ENCODE measurements at places on chromosomes 11 and 22.
A peak's percentile ranks its signal among the peaks of the same experiment; 100 is the strongest.

DNA sequence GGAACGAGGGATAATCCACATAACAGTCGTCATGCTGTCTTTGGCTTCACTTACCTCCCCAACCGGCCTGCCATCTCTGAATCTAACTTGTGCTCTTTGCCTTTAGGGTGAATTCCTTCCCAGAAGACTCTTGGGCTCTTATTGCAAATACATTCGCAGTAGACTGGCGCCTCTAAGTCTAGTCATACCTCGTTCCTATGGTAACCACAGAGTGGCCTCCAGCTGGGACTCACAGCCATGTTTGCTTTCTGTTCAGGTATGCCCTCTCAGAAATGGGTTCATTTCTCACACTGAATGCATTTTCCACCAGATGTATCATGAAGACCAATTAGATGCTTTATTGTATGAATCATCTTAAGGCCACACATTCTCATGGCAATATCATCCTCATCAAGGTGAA is 112.7 kb downstream of the FAR1 start:
- no peak for DNase-seq

DNA sequence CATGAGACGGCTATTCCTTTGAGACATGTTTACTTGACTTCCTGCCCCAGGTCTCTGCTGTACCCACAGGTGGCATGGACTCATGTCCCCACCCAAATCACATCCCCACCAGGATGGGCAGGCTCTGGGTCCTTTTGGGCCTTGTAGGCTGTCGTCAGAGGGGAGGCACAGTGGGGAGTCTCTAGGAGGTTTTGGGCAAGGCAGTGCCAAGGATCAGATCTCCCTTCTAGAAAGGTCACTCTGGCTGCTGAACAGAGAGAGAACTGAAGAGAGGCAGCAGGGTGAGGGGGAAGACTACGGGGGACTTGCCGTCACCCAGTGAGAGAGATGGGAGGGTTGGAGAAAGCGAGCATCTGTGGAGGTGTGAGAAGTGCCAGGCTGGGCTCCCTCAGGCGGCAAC is 4.6 kb upstream of the KCNQ1OT1 start:
- no peak for DNase-seq

- DNase-seq = no peak
Measured at GRCh38 chr11:85828640-85828978, 17.7 kb upstream of the SYTL2 start.

- no peak for DNase-seq
Measured at GRCh38 chr11:9972989-9973388, 309.1 kb downstream of the SWAP70 start.

DNA sequence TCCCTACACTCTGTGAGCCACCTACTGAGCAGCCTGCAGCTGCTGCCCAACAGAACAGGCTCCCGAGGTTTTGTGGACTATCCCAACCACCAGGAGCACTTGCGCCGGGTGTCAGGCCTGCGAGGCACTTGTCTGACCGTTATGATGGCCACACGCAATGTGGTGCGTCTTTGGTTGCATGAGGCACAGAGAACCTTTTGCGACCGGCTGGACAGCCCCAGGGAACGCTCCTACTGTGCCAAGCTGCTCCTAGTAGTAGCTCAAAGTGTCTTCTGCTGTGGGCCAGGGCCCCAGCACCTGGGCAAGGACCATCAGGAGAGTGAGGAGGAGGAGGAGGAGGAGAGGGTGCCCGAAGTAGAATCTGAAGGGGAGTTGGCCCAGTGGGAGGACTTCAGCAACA is 46.4 kb downstream of the RRP8 start:
- DNase-seq = no peak

DNA sequence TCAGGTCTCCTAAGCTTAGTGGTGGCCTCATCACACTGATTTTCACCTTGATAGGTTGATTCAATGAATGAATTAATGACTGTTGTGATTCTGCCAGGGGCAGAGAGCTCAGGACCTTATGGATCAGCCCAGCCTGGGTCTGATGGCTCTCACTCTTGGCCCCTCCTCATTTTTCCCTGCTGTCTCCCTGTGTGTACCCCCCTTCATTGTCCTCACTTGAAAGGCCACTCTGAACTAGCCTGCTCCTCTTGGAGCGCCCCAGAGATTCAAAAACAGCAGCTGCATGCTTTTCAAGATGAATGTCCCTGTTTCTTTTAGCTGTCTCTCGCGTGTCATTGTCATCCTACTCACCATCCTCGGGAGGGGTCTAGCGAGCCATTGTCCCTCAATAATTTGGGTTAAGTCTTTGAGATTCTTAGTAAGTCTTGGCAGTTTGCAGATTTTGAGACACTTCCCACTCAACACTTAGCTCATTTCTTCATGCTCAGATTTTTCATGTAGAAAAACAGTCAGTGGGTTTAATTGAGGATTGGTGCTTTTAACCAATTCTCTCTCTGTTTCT is 42.5 kb upstream of the MICAL2 start:
- DNase-seq = no peak

DNA sequence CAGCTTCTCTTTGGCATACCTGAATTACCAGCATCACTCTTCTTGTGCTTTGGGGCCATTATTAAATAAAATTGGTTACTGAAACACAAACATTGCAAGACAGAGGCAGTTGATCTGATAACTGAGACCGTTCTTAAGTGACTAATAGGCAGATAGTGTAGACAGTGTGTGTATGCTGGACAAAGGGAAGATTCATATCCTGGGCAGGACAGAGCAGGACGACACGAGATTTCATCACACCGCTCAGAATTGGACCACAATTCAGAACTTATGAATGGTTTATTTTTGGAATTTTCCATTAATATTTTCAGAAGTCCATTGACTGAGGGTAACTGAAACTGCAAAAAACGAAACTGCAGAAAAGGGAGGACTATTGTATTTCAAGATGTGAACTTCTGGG is 68.6 kb downstream of the LDLRAD3 start:
- DNase-seq = no peak

GRCh38 chr22:47690166-47690565 is 927.7 kb downstream of the TBC1D22A start:
- DNase-seq = no peak

DNA sequence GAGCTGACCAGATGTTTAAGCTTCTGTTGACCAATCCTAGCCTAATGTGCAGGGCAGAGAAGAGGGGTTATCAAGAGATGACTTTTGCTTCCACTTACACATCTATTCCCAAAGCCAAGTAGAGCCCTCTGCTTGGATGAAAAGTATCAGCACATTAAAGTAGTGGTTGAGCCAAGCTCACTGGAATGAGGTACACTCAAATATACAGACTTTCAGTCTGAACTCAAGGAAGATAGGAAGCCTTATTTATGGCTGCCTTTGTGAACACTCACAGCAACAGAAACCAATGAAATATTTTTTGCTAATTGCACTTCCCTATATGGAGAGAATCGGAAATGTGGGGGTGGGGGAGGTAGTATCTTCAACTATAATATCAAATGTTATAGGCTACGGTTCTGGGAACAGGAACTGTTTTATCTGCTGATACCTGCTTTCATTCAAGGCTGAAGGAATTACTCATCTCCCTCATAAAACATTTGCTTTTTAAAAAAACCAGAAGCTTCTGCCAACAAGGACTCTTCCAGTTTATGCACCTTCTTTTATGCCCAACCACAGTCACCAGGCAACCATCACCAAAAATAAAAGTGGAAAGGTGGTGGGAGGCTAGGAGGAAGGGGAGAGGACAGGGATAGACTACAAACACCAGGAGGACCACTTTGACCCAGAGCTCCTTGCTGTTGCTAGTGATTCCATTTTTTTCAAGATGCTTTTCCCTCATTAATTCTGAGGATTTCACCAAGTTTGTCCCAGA is 91.2 kb downstream of the CLPB start:
- no peak for DNase-seq

- DNase-seq = no peak
Measured at GRCh38 chr11:17471501-17471900, 5.1 kb downstream of the ABCC8 start.

GRCh38 chr11:299081-299891 is at the start of gene IFITM5:
IFITM5 (minus strand) TSS chr11:299526; CDS start chr11:299490, 36 bp downstream.
- DNase-seq = no peak

GRCh38 chr22:22237521-22237920 is 7.1 kb upstream of the VPREB1 start:
- no peak for DNase-seq

- DNase-seq = no peak
Measured at GRCh38 chr11:65445604-65446445, 23.2 kb downstream of the NEAT1 start.

- DNase-seq = no peak
Measured at GRCh38 chr11:132472411-132473172, 1059.7 kb downstream of the OPCML start.

GRCh38 chr11:67572747-67573419 is 10.7 kb upstream of the GSTP1 start:
- DNase-seq = no peak

- DNase-seq = no peak
Measured at GRCh38 chr22:30029512-30029911, 50.8 kb upstream of the HORMAD2 start.

DNA sequence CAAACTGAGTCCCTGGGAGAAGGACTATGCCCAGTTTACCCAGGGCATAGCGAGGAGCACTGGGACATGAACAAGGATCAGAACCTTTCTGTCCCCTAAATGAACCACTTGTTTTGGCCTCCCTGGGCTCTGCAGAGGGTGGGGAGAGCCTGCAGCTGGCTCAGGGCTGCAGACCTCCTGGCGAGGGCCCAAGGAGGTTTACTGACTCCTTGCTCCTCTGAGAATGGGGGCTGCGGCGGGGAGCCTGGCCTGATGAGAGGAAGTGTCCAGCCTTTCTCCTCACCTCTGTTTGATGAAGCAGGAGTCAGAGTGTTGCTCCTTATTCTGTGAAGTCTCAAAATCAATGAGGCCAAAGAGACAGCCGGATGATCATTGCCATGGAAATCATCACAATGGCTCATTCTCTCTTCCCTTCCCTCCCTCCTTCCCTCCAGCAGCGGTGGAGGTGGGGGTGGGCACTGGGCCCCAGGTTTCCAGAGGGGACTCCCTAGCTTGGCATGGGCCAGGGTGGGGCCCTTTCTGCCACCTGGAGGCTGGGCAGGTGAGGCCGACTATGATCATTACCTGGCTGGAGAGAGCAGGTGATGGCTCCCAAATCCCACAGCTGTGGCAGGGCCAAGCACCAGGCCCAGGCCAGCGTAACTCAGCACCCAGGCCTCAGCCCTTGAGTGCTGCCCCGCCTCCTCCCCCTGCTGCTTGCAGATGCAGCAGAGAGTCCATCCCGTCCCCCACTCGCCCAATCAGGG is 169.7 kb downstream of the CEP164 start:
- DNase-seq = no peak

DNA sequence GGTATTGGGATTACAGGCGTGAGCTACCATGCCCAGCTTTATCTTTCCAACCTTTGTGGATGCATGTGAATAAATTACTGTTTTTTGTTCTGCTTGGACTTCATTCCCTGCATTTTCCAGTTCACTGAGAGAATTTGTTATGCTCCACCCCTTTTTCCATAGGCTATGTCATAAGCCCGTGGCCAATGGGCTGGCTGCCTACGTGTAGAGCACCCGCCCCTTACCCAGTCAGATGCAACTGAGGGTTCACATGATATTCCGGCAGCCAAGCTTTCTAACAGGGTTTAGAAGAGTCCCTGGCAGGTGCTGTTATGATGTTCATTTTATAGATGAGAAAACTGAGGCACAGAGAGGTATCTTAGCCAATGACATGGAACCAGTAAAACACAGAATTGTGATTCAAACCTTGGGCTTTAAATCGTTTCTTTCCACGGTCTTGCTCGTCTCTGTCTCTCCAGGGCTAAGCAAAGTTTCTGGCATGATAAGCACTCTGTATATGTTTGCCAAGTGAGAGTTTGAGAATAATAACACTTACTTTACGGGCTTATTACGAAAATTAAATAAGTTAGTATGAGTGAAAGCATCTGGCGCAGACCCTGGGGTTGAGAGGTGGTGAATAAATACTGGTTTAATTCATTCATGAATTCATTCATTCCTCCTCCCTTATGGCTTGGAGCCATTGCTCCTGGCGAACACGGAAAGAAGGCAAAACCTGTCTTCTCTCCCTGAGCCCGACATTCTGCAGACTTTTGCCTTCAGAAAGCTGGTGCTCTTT is 42.4 kb upstream of the RASD2 start:
- no peak for DNase-seq

GRCh38 chr11:67629386-67630227 is at the start of gene NUDT8:
NUDT8 (minus strand) TSS chr11:67629937; CDS start chr11:67629911, 26 bp downstream.
- peak; percentile 82 for DNase-seq

- no peak for DNase-seq
Measured at GRCh38 chr11:131982154-131982553, 611.7 kb downstream of the NTM start.

DNA sequence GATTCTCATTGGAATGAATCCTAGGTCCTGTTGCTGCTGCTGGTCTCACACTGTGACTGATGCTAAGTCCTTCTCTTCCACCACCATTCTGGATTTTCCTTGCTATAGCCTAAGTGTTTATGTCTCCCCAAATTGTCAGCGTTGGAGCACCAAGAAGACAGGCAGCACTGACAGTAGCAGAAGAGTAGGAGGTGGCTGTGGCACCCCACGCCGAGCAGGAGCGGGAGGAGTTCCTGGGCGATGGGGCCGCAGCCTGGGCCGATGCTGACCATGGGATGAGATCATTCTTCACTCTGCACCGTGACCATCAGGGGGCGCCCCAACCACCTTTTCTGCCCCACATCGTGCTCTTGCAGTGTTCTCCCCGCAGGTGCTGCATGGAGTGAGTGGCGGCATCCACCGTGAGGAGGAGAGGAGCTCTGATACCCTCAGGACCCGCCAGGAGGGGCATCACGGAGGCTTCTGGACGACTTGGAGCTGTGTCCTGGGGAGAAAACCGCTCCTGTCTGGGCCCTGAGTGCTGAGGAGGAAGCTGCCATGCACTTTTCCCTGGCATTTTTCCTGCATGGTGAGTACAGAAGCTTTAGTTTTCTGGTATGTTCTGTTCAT is 57.0 kb downstream of the LRRC74B start:
- DNase-seq = peak; percentile 54

DNA sequence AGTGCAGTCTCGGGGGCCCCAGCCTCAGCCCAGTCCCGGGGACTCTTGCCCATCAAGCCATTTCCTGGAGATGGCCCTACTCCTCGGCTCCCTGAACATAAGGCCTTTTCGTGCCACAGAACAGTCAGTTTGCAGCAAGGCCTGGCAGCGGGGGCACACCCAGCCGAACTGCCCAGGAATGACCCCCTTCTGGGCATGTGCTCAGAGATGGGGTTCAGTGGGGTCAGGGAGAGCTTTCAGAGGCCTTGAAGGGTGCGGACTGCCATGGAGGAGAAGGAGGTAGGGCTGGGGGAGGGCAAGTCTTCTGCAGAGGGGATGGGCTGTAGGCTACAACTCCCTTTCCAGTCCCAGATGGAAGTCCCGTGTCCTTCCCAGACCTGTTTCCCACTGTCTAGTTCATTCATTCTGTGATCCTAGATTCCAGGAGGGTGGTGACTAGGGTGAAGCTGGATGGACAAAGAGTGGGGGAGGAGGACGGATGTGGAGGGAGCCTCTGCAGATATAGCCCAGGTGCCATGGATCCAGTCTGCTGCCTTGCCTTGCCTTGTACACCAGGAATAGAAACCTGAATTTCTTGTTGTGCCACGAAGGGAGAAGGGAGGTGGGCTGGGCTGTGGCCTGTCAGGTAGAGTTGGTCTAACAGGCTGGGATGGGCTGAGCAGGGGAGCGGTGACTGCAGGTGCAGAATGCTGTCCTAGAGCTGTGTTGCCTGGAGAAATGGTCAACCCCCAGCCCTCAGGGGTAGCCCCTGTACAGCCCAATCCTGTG is 14.2 kb upstream of the OMP start:
- no peak for DNase-seq

- DNase-seq = no peak
Measured at GRCh38 chr11:2731130-2732125, 31.6 kb upstream of the KCNQ1OT1 start.
